ENCODE measurements at places on chromosomes 13 and 19.
A peak's percentile ranks its signal among the peaks of the same experiment; 100 is the strongest.

GRCh38 chr19:45090034-45090433 lies 2.9 kb upstream of the PPP1R37 start:
- DNase-seq = no peak

DNA sequence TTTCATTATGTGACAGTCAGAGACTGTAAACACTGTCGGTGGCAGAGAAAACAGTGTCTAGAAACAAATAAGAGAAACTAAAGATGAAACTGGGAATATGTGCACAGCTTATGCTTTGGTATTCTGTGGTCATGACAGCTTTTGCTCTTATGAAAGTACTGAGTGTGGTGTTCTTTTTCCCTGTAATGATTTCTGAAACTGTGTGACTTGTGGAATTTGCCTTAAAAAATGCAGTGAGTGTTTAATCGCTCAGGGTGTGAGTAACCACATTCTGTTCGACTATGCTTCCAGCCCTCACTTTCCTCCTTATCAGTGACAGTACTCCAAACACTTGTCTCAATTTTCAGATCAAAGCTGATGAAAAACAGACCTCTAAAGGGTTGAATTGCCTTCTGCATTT lies 66.9 kb upstream of the DIAPH3 start:
- peak; percentile 49 for DNase-seq

GRCh38 chr13:27370305-27370872 lies 54.0 kb upstream of the GTF3A start:
- DNase-seq = no peak

- DNase-seq = no peak
These were observed 3.8 kb downstream of the FXYD7 start for GRCh38 chr19:35146746-35147459.

GRCh38 chr13:91459485-91459884 lies 61.1 kb downstream of the GPC5 start:
- no peak for DNase-seq

GRCh38 chr13:70703755-70704154 lies 595.5 kb upstream of the KLHL1 start:
- DNase-seq = no peak

- no peak for DNase-seq
These were observed 566.3 kb downstream of the LIG4 start for GRCh38 chr13:107649079-107649478.

DNA sequence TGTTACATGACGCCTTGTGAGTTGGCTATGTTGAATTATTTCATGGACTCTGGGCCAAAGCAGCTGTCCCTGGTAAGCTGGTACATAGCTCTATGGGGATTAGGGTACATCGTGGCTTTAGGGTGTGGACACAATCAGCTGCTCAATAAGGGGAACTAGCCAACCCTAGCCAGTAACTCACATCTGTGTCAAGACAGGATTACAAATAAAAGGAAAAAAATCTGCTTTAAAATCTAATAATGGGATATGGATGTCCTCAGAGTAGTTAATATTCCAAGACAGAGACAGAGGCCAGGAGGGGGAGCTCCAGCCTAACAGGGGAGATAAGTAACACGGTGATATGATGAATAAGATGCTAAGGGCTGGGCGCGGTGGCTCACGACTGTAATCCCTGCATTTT lies 21.1 kb upstream of the ZNF766 start:
- peak; percentile 43 for DNase-seq

- DNase-seq = peak; percentile 36
These were observed 66.1 kb upstream of the FRY start for GRCh38 chr13:31965361-31966066.

GRCh38 chr19:30046522-30046921 lies 104.5 kb downstream of the URI1 start:
- no peak for DNase-seq

GRCh38 chr13:35157143-35157755 lies 215.2 kb downstream of the NBEA start:
- DNase-seq = peak; percentile 28

DNA sequence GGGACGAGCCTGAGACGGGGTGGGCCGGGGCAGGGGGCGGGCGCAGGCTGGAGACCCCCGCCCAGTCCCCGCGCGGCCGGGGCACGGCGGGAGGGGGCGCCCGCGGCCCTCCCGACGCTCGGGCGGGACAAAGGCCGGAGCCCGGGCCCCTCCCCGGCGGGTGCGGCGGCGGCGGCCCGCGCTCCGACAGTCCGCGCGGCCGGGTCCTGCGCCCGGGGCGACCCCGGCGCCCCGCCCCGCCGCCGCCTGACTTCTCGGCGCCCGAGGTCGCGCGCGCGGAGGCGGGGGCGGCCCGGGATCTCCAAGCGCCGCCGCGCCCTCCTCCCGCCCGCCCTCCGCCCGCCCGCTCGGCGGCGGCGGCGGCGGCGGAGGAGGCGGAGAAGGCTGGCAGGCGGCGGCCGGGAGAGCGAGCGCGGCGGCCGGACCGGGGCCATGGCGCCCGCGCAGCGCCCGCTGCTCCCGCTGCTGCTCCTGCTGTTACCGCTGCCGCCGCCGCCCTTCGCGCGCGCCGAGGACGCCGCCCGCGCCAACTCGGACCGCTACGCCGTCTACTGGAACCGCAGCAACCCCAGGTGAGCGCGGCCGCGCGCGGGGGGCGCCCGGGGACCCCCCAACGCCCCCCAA lies at the start of gene EFNA2:
Gene EFNA2, plus strand, starts transcription at position 137 of the 624 bp plus-strand sequence. Its CDS starts 296 bp downstream, at position 433.
- DNase-seq = no peak
